Hematopoietic multipotent progenitor cell treated with erythropoietin and hydrocortisone succinate and interleukin-3 and kit ligand, for 15 days (in vitro differentiated cells): ENCODE measurements at places on chromosomes 7 and 10.

DNA sequence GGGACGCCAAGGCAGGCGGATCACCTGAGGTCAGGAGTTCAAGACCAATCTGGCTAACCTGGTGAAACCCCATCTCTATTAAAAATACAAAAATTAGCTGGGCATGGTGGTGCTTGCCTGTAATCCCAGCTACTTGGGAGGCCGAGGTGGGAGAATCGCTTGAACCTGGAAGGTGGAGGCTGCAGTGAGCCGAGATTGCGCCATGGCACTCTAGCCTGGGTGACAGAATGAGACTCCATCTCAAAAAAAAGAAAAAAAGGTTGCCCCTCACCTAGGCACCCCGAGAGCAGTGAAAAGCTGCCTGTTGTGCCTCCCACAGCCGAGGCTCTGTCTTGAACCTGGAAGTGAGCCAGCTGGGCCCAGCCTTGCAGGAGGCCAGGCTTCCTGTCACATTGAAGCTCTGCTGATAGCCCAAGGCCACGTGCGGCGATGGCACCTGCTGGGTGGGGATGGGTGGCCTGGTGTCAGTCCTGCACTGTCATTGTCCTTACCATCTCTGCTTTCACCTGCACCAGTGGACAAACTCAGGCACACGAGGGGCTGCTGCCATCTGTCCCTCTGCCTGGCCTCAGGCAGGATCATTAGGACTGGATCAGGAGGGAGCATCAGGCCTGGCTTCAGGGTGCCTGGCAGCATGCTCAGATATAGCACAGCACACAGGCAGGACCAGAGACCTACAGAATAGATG lies 37.8 kb downstream of the DNAJB12 start:
- peak; percentile 85 for DNase-seq

GRCh38 chr7:78472519-78472918 lies 673.9 kb downstream of the PHTF2 start:
- no peak for DNase-seq

- DNase-seq: no peak
Measured at GRCh38 chr7:142807855-142808460, 37.2 kb downstream of the PRSS2 start.

DNA sequence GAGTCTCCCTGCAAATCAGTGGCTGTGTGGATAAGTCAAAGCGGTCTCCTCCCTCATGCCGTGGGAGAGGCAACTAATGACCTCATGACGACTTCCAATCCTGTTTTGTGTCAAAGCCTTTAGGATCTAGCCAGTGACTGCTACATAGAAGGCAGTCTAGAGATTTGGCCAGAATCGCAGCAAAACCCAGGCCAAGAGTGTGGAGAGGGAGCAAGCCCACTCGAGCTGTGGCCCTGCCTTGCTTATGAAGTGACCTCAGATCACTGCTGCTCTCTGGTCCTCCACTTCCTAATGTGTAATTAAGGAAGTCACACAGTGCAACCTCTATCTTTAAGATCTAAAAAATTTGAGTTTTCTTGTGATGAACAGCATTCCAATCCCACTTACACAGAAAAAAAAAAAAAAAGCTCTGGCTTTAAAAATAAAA lies 296.7 kb upstream of the KLF6 start:
- DNase-seq: no peak

- DNase-seq: no peak
Measured at GRCh38 chr10:4107285-4107851, 322.4 kb upstream of the KLF6 start.

- no peak for DNase-seq
Measured at GRCh38 chr10:65891073-65891981, 1034.5 kb upstream of the LRRTM3 start.

- no peak for DNase-seq
Measured at GRCh38 chr7:81183326-81183725, 264.5 kb upstream of the SEMA3C start.

GRCh38 chr7:96198047-96198636 lies 123.8 kb downstream of the SLC25A13 start:
- DNase-seq: no peak

GRCh38 chr7:140752533-140752932 lies 56.0 kb downstream of the NDUFB2 start:
- DNase-seq: no peak

GRCh38 chr7:26340476-26341018 lies 48.9 kb downstream of the SNX10 start:
- no peak for DNase-seq

GRCh38 chr10:95240811-95241210 lies 46.8 kb downstream of the ACSM6 start:
- DNase-seq: no peak

DNA sequence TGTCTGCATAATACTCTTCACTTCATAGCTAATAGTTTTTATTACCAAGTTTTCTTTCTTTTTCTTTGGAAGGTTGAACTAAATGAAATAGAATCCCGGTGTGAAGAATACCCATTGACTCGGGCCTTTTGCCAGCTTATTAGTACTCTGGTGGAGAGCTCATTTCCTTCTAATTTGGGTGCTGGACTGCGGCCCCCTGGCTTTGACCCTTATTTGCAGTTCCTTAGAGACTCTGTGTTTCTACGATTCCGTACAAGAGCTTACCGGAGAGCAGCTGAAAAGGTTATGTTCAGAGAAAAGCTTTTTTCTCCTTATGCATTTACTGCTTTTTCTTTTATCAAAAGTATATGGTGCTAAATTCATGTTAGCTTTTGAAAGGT lies 40.2 kb downstream of the NUP205 start:
- DNase-seq: no peak

GRCh38 chr10:51074238-51075028 lies at the start of gene PRKG1:
TSS of gene PRKG1 (plus strand) at chr10:51074487.
- no peak for DNase-seq

DNA sequence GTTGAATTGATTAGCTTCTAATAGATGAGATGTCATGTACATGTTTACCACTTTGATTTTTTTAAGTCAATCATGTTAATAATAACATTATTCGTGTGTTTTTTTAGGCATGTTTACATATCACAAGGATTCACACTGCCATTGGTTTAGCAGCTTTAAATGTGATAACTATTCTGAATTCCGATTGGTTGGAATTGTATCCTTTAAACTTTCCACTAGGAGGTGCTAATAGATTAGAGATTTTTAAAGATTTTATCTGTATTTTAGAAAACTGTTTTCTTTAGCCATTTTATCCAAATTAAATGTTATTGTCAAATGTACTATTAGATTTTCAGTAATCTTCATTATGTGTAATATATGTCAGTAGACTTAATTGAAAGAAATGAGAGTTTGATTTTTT lies 83.2 kb downstream of the HECTD2 start:
- no peak for DNase-seq

- no peak for DNase-seq
Measured at GRCh38 chr7:69619054-69619453, 20.8 kb downstream of the AUTS2 start.

DNA sequence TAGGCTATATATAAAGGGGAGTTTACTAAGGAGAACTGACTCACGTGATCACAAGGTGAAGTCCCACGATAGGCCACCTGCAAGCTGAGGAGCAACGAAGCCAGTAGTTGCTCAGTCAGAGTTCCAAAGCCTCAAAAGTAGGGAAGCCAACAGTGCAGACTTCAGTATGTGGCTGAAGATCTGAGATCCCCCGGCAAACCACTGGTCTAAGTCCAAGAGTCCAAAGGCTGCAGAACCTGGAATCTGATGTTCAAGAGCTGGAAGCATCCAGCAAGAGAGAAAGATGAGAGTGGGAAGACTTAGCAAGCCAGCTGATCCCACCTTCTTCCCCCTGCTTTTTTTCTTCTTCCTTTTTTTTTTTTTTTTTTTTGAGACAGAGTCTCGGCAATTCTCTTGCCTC lies 27.0 kb upstream of the GSDME start:
- no peak for DNase-seq

DNA sequence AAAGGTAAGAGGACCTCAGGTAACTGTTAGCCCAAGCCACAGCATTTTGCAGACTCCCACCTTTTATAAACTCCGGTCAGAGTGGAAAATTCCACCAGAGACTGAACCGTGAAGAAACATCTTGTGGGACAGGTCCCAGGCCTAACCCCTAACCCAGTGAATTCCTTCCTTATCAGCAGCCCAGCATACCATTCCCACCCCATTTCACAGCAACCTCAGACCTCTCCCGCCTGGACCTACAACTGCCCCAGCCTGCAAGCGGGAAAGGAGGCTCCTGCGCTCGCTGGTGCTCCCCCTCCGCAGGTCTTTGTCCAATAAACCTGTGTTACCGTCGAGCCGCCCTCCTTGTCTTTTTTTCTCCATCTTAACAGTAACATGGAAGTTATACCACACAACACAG lies 736.6 kb downstream of the MAGI2 start:
- DNase-seq: no peak

GRCh38 chr7:35353481-35353880 lies 99.6 kb upstream of the TBX20 start:
- no peak for DNase-seq

GRCh38 chr7:2966466-2967078 lies 77.1 kb downstream of the CARD11 start:
- DNase-seq: no peak

DNA sequence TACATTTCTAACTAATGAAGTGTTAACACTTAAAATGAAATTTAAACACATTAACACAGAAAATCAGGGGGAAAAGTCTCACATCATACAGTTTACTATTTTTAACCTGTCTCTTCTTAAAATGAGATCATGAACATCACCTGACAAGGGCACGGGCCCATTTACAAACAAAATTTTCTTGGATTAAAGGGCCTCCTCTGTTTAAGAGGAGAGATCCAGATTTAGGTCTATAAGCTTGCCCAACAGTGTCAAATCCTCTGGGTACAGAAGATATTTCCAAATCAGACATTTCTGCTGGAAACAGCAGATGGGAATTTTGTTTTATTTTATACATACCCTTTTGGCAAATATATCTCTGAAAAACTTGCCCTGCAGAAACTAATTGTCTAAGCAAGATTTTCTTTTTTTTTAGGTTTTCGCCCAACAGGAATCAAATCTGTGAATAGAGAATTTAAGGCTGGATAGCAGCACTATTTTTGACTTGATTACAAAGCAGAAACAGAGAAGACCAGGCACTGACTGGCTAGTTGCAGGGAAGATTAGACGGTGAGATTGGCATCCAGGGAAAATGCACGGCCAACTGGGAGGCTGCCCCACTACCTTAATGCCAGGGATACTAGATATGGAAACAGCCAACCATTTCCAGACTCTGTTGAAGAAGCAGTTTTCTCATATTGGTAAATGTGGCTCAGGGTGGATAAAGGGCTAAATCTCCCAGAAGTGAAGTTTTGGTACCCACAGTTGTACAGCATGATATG lies 173.4 kb downstream of the LRRN3 start:
- no peak for DNase-seq

DNA sequence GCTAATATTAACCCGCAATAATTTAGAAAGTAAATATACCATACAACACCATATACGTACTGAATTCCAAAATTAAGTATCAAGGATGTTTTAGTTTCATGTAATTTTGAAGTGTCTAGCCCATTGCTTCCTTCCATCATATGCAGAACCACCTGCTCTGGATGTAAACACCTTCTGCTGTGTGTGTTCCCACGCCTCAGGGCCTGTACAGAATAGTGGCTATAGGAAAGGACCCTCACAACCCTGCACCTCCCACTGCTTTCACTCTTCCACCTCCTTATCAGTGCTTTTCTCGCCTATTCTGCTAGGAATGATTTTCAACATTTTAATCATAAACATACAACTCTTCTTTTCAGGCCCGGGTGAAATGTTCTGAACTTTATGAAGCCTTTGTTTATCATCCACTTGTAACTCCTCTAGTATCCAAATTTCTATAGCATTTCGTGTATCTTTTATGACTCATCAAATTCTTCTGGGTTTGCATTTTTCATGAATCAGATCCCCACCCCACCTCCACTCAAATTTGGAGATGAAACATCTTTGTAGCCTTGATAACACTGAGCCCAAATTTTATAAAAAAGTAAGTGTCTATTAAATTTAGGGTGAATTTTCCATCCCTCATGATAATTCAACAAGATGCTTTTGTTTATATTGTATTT lies 1106.8 kb upstream of the C7orf33 start:
- no peak for DNase-seq

DNA sequence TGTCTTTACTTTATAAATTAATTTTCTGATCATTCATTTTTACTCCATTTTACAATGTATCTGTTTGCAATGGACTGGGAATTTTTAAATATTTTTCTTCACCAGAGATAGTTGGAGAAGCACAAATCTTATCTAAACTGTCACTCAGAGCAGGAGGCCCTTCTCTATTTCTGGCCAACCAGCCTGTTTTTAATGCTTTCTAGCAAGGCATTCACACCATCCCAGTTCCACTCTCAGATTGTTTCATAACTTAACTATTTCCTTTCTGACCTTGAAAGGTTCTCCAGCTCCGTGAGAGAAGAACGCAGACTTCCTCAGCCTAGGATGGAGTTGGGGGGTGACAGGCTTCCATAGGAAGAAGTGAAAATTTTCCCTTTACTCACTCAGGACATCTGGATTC lies 155.8 kb downstream of the SKIDA1 start:
- no peak for DNase-seq

GRCh38 chr7:27102581-27103442 lies at the start of gene HOXA2:
TSS of gene HOXA2 (minus strand) at chr7:27102683. CDS start at chr7:27102500, 183 bp downstream.
- no peak for DNase-seq

GRCh38 chr10:4813023-4813422 lies 13.0 kb upstream of the AKR1E2 start:
- no peak for DNase-seq

DNA sequence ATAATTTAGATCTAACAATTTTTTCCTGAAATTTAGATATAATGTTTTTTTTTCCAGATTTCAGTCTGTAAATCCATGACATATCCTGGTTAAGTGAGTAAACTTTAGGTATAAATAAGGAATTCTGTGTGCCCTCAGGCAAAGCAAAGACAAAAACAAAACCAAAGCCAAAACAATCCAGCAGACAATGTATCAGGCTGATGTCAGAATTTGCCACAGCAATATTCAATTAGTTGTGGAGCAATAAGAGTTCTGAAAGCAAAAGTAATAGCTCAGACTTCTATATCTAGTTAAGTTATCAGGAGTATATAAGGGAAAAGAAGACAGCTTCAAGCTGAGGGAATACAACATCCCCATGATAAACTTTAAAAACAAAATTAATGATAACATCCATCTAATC lies 82.0 kb downstream of the MKX start:
- DNase-seq: no peak

GRCh38 chr7:417973-418601 lies 101.6 kb downstream of the PDGFA start:
- DNase-seq: no peak
